ENCODE measurements at places on chromosomes 7 and 10. TPM values are rescaled to one million over a fixed set of nuclear protein-coding genes. Genes with fewer than 3 reads are reported as not detected.

GRCh38 chr7:109295158-109295557, 725.5 kb downstream of the DNAJB9 start:
- DNase-seq, result no peak

SUN3 gene
- polyA plus RNA-seq, result not detected

ADRA2A gene
- polyA plus RNA-seq, result 0.45 TPM

SEPTIN7 gene
- polyA plus RNA-seq, result 375 TPM

- no peak for DNase-seq
These were observed 51.2 kb upstream of the STK17A start for GRCh38 chr7:43531700-43532099.

KCP gene
- 1.6 TPM for polyA plus RNA-seq

BMI1 gene
- polyA plus RNA-seq, result 110 TPM

DNA sequence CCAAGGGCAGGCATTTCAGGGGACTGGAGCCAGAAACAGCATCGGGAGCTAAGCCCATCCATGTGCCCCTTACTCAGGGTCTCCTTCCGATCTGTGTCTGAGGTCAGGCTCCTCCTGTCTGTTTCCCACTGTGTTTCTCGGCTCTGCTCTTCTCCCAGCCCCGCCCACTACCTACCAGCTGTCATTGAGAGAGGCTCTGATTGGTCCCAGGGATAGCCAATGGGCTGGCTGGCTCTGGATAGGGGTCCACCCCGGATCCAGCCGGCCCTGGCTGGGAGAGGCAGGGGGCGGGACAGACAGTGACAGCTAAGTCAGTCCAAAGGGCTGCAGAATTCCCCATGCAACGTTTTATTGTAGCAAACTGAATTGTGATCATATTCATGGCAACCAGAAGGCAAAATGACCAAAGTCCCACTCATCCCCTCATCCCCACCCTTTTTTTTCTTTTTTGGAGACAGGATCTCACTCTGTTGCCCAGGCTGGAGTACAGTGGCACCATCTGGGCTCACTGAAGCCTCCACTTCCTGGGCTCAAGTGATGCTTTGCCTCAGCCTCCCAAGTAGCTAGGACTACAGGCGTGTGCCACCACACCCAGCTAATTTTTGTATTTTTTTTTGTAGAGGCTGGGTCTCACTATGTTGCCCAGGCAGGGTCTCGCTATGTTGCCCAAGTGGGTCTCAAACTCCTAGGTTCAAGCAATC, 76.3 kb downstream of the CLIP2 start:
- DNase-seq, result no peak

GRCh38 chr10:11603741-11604140, 7.7 kb downstream of the USP6NL start:
- DNase-seq, result no peak

- DNase-seq, result no peak
These were observed 160.4 kb downstream of the RPS24 start for GRCh38 chr10:78194050-78194449.

COL13A1 gene
- polyA plus RNA-seq, result 33.9 TPM

- DNase-seq, result no peak
These were observed 78.6 kb upstream of the ADRB1 start for GRCh38 chr10:113965077-113965476.

DNA sequence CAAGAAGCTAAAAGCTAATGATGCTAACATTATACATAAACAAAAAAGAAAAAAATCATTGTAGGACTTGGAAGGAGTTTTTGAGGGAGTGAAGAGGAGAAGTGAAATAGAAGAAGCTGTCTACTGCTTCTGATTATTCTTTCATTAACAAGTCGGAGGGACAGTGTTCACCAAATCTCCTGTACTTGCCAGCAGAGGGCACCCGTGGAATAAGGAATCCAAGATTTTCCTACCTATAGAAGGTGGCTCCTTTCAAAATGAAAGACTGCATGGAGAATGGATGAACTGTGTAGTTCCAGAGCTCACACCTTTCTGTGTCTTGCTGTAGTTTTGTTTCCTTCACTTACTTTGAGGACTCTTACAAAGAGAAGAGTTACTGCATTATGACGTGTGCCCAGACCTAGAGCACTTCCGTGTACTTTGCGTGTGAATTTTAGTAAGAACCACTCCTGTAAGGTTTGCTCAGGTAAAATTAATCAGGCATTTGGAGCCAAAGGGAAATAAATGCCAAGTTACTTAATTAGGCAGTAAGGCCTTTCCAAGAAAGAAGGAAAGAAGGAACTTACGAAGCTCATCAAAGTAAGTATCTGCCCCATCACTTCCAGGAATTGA, 145.1 kb downstream of the SEMA3D start:
- peak; percentile 56 for DNase-seq

CNNM1 gene
- 0.55 TPM for polyA plus RNA-seq
